Brain pericyte (primary cell): ENCODE measurements at places on chromosomes 16 and 17.

DNA sequence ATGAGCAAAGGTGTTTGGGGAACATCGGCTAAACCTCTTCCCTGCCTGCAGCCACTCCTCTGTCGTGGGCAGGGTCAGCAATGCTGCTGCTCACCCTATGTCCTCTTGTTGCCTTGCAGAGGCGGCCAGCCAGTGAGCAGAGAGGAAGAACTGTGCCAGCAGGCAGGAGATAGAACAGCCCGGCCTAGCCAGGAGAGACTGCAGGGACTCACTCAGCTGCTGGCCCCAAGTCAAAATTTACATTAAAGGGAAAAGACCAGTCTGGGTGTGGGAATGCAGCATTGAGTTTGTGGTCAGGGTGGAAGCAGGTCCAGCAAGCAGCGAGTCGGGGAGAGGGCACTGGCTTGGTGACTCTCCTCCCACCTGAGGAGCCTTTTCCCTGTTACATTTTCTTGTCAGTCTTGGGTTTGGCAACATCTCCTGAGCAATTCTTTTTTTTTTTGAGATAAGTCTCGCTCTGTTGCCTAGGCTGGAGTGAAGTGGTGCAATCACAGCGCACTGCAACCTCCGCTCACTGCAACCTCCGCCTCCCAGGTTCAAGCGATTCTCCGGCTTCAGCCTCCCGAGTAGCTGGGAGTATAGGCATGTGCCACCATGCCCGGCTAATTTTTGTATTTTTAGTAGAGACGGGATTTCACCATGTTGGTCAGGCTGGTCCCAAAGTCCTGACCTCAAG lies 22.7 kb downstream of the LIG3 start:
- no peak for DNase-seq

DNA sequence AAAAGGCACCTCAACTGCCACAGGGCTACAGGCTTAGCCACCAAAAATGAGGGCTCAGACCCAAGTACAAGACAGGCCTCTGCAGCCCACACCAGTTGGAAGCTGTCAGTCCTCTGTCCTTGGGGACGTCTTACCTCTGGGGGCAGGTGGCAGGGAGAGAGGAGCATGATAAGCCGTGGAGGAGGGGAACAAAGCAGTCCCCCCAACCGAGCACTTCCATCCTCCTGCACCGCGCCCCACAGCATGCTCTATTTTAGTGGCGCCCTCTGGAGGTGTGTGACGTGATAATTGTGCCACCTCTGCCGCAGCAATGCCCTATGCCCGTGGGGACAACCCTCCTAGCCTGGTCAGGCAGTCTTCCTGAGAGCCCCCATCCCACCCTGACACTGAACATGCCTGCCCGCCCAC lies 13.6 kb downstream of the G6PC3 start:
- DNase-seq: no peak

DNA sequence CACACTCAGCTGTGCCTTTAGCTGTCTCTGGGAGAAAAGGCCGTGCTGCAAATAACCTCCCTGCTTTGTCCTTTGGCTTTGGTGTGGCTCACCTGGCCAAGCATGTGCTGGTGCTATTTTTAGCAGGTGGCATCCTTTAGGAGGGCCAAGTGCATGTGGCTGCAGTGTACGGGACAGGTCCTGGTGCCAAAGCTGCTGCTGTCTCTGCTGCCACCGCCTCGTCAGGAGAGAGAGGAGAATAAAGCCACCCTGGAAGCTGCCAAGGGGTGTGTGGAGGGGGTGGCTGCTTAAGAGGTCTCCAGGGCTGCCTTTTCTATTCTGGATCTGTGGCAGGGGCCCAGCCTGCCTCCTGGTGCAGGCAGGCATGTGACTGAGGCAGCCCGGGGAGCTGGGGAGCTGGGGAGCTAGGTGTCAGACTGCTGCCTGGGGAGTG lies 6.2 kb downstream of the AKAP1 start:
- no peak for DNase-seq

GRCh38 chr17:59093702-59094231 lies 12.9 kb downstream of the TRIM37 start:
- peak; percentile 58 for DNase-seq

GRCh38 chr16:75301804-75302203 lies 50.4 kb upstream of the BCAR1 start:
- no peak for DNase-seq

- no peak for DNase-seq
Measured at GRCh38 chr16:81569361-81570034, 124.9 kb downstream of the CMIP start.

GRCh38 chr17:44362949-44363612 lies 572 bp downstream of the FAM171A2 start:
- no peak for DNase-seq

- DNase-seq: no peak
Measured at GRCh38 chr17:27402943-27403342, 53.3 kb upstream of the KSR1 start.

DNA sequence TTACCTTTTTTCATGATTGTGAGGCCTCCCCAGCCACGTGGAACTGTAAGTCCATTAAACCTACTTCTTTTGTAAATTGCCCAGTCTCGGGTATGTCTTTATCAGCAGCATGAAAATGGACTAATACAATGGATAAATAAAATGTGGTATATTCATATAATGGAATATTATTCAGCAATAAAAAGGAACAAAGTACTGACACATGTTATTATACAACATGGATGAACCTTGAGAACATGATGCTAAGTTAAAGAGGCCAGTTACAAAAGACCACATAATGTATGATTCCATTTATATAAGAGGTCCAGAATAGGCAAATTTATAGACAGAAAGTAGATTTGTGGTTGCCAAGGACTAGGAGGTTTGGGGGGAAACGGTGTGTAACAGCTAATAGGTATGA lies 5.3 kb downstream of the ERN1 start:
- no peak for DNase-seq

GRCh38 chr17:16428098-16428882 lies 12.9 kb downstream of the TRPV2 start:
- no peak for DNase-seq

- DNase-seq: no peak
Measured at GRCh38 chr17:17137731-17138585, 68.2 kb downstream of the PLD6 start.

GRCh38 chr17:27892542-27892865 lies 661 bp downstream of the LYRM9 start:
- no peak for DNase-seq
